Stimulated activated CD4-positive, alpha-beta T cell treated with anti-CD3 and anti-CD28 coated beads, Interleukin-1b, Interleukin-23, amount 100 ng/mL, for 1 hour (primary cell): ENCODE measurements at places on chromosomes 4 and X.

DNA sequence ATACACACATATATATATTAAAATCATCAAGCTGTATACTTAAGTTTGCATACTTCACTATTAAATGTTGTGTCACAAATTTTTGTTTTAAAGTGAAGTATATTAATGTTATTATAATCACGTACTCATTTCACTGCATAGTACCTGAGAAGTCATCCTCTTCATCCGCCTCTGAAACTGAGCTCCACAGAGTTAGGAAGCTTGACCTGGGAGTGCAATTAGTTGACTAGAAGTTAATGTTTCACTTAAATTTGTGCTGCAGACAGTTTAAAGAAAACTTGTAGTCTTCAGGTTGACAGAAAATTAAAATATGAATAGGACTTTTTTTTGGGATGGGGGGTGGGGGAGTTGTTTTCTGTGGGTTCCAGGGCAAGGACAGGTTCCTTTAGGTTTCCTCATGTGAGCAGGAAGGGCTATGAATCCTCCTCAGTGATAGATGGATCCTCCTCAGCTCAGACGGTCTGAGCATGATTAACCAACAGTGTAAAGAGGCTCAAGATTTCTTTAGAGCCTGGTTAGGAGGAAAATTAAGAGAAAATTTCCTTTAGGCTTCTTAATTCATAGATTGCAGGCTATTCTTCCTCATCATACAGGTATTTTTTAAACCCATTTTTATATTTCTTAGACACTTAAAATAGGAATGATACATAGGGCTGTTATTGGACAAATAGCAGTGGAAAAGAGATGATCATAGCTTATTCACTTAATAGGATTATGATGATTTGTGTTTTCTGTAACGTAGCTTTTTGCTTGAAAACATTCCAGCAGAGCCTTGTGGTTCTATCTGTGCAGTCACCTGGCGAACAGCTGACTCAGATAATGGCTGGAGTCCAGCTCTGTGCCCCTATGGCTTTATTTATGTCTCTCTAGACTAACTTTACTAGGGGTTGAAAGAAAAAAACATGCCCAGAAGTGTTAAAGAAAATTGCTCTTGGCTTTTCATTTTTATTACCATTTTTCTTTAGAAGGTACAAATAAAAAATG lies 102.7 kb downstream of the SLC4A4 start:
- no peak for DNase-seq

- DNase-seq = no peak
These were observed 69.9 kb downstream of the LARP7 start for GRCh38 chr4:112706840-112707207.

- DNase-seq = no peak
These were observed 87.0 kb downstream of the FBXW7 start for GRCh38 chr4:152448854-152449253.

- DNase-seq = no peak
These were observed 55.8 kb downstream of the AMELX start for GRCh38 chrX:11349020-11349419.

GRCh38 chr4:40265910-40266274 lies 69.1 kb downstream of the RHOH start:
- no peak for DNase-seq
